ENCODE measurements at places on chromosomes 2 and 18.

- DNase-seq, result no peak
Observed at GRCh38 chr2:37091873-37092272, 7.6 kb downstream of the GPATCH11 start.

DNA sequence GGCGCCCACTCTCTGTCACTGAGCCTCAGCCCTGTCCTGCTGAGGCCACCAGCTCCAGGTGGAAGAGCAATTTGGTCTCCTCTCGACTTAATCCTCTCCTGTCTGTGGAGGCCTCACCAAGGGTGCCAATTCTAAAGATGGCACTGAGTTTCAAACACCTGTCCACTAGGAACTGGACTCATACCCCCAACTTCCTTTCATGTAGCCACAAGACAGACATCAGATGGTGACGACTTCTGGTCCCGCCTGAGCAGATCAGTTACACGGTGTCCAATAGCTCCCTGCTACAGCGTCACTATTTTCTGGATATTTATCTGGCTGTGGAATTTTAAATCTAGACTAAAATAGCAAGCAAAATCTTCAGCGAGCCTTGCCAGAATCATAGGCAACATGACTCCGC is 24.5 kb upstream of the SP5 start:
- no peak for DNase-seq

DNA sequence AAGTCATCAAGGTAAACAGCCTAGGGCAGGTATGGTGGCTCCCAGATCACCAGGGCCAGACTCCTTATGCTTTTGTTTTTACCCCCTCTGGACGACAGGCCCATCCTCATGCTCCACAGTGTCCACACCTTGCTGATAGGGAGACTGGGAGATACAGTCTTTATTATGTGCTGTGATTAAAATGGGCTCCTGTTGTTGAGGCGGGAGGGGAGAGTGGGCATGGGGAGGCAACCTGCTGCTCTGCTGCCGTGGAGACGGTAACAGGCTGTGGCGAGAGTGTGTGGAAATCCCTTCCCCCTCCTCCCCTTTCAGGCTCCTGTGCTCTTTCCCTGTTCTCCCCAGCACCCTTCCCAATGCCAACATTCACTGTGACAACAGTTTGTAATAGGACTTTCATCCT is 38.2 kb upstream of the PNO1 start:
- no peak for DNase-seq

- DNase-seq, result no peak
Observed at GRCh38 chr2:114545052-114545451, 102.6 kb downstream of the DPP10 start.

DNA sequence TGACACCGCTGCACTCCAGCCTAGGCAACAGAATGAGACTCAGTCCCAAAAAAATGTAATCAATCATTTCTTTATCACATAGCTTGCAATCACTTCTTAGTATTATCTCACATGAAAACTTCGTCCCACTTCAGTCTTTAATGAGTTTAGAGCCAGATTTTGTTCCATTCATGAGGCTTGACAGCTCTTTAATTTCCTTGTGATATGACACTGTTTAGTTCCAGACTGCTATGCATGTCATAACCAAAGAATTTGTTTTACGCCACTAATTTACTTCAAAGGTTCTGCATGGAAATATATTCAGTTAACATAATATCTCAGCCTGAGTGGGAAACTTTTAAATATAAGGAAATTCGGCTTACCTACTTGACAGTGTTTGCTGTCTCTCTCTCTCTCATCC is 113.1 kb downstream of the ZNF532 start:
- no peak for DNase-seq

- DNase-seq, result no peak
Observed at GRCh38 chr2:10619643-10620042, 70.1 kb downstream of the NOL10 start.

- DNase-seq, result no peak
Observed at GRCh38 chr18:32389191-32389590, 81.5 kb downstream of the GAREM1 start.

All from CD4-positive, alpha-beta T cell treated with Interleukin-17A for 1 hour (primary cell).